ENCODE measurements at places on chromosomes 6 and 20. TPM values are rescaled to one million over a fixed set of nuclear protein-coding genes. Genes with fewer than 3 reads are reported as not detected.

SGK1 gene
- 420 TPM for total RNA-seq

RIPPLY2 gene
- total RNA-seq = not detected

SEL1L2 gene
- total RNA-seq = not detected

TRIM10 gene
- total RNA-seq = not detected

PKIB gene
- 2.6 TPM for total RNA-seq

CST5 gene
- not detected for total RNA-seq

SEMG1 gene
- total RNA-seq = not detected

STX11 gene
- 0.17 TPM for total RNA-seq

KIAA0408 gene
- 1.4 TPM for total RNA-seq

BCAS1 gene
- 0.17 TPM for total RNA-seq

F13A1 gene
- total RNA-seq = not detected

ZNF165 gene
- total RNA-seq = under 0.01 TPM

MTFR2 gene
- total RNA-seq = 0.17 TPM

NHLRC1 gene
- 1.5 TPM for total RNA-seq

AIF1 gene
- total RNA-seq = 1.4 TPM

DDX39B gene
- 272 TPM for total RNA-seq
